ENCODE measurements at places on chromosomes 5 and 9.
A peak's percentile ranks its signal among the peaks of the same experiment; 100 is the strongest.

GRCh38 chr9:123761905-123762605 lies 167.9 kb downstream of the DENND1A start:
- no peak for DNase-seq

GRCh38 chr5:137036640-137037039 lies 462.5 kb downstream of the SPOCK1 start:
- DNase-seq, result no peak

GRCh38 chr9:128689820-128690683 lies 1.0 kb downstream of the SET start:
- DNase-seq, result peak; percentile 40

DNA sequence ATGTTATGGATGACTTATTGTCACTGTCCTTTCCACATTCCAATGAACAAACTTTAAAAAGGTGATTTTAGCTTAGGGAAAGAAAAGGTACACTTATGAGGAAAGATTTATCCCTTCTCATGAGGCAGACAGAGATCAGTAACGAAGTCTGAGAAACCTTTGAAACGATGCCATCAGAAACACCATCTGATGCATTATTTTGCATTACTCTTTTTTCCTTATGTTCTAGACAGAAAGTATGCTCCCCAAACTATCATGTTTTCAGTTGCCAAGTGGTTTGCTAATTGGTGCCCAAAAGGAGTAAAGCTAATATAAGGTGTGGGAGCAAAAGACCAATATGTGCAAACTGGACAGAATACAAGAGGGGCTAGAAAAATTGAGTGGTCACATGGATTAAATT lies 397.7 kb upstream of the RIOK2 start:
- no peak for DNase-seq

- DNase-seq, result no peak
Measured at GRCh38 chr9:110006657-110007056, 201.3 kb downstream of the C9orf152 start.

- no peak for DNase-seq
Measured at GRCh38 chr5:168020542-168021294, 270.7 kb upstream of the WWC1 start.

GRCh38 chr5:168611165-168611564 lies 32.0 kb upstream of the PANK3 start:
- no peak for DNase-seq

GRCh38 chr5:28523888-28524635 lies 1485.7 kb upstream of the CDH9 start:
- no peak for DNase-seq

- no peak for DNase-seq
Measured at GRCh38 chr9:127154003-127154389, 31.6 kb upstream of the ANGPTL2 start.

GRCh38 chr5:125006011-125006685 lies 259.7 kb upstream of the ZNF608 start:
- no peak for DNase-seq
